ENCODE measurements at places on chromosomes 4 and X. TPM values are rescaled to one million over a fixed set of nuclear protein-coding genes. Genes with fewer than 3 reads are reported as not detected.

GRCh38 chr4:168498251-168498650 lies 1.4 kb downstream of the PALLD start:
- no peaks in the 10 kb centered on the region for H3K4me1 ChIP-seq
- DNase-seq: no peak
- peak overlapping the region; percentile 54 for H3K4me3 ChIP-seq
- H3K36me3 ChIP-seq: no peaks in the 10 kb centered on the region
- H3K27me3 ChIP-seq: no peaks in the 10 kb centered on the region

DNA sequence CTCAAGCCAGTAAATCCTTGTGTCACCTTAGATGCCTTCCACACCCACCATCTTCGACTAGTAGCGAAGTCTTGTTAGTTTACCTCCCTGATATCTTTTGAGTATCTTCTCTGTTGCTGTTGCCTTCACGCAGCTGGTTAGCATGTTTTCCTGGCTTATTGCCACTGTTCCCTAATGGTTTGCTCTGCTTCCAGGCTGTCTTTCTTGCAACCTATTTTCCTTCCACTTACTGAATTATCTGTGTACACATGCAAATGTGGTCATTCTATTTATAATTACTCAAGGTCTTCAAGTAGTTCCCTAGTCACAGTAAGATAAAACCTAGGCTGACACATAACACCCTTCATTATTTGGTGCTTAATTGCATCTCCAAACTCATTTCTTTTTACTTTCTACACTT lies 89.5 kb downstream of the UGT8 start:
- H3K36me3 ChIP-seq: no peaks in the 10 kb centered on the region
- no peaks in the 10 kb centered on the region for H3K27me3 ChIP-seq
- no peak overlapping the region for H3K4me3 ChIP-seq
- H3K4me1 ChIP-seq: no peaks in the 10 kb centered on the region

CCKAR gene
- total RNA-seq: not detected

ABLIM2 gene
- 5.7 TPM for total RNA-seq

DNA sequence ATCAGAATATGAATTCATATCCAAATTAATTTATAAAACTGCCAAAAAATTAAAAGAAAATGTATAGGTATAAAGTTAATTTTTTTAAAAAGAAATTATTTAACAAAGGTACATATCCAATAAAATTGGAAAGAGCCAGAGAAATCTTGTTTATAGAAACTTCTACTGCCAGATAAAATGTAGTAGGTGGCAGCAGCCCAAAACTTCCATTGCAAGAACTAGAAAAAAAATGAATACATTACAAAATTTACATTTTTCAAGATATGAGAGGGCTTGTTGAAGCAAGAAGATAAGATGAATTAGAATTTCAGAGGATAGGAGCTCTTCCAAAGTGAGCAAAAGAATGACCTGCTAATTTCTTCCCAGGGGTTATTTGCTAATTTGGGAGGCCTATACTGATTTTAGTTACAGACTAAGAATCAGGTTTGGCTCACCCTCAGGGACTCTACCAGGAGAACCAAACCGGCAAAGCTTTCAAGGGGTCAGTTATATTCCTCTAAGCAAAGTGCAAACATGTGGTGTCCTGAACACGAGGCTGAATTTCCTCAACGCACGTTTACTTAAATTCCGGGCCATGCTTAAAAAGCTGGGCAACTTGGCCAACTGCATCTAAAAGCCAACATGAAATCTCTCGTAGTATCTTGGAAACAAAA lies 17.5 kb downstream of the ANKRD50 start:
- no peak overlapping the region for H3K4me3 ChIP-seq
- H3K27me3 ChIP-seq: no peaks in the 10 kb centered on the region
- no peak for DNase-seq
- H3K4me1 ChIP-seq: no peaks in the 10 kb centered on the region
- no peak overlapping the region for H3K27ac ChIP-seq
- no peaks in the 10 kb centered on the region for H3K36me3 ChIP-seq

GC gene
- total RNA-seq: not detected

GRCh38 chr4:26719954-26720552 lies 136.2 kb downstream of the TBC1D19 start:
- no peaks in the 10 kb centered on the region for H3K27me3 ChIP-seq
- no peaks in the 10 kb centered on the region for H3K36me3 ChIP-seq
- no peak overlapping the region for H3K27ac ChIP-seq
- no peaks in the 10 kb centered on the region for H3K4me1 ChIP-seq
- no peak overlapping the region for H3K4me3 ChIP-seq

ASMT gene
- not detected for total RNA-seq

DNA sequence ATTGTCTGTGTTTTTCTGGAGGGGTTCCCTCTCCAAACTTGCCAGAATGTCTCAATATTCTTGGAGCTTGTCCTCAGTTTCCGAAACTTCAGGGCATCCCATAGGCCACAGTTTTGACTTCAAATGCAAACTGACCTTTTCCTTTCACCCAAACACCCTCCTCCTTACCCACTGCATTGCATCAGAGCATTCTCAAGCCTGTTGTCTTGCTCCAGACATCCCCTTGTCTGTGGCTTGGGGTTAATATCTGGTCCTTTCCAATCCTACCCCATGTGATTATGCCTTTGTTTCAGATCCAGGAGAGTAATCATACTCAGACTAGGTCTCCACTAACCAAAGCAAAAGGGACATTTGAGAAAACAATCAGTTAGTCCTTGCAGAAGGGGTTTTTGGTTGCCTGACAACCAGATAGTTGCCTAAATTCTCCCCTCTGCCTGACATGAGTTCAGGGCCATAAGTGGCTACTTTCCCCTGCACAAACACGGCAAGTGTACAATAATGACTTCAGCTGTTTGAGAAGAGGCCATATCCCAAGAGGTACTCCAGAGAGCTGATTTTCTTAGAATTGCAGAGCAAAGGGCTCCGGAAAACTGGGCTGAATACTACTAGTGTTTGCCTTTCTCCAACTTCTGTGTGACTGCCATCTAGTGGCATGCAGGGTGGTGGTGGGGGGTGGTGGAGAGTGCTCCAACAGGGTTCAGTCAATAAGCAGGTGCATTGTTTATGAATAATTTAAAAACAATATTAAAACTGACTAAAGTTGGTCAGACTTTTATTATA lies 130.2 kb downstream of the CHRDL1 start:
- no peak overlapping the region for H3K4me3 ChIP-seq
- no peaks in the 10 kb centered on the region for H3K4me1 ChIP-seq
- no peak overlapping the region for H3K27ac ChIP-seq
- no peaks in the 10 kb centered on the region for H3K27me3 ChIP-seq

IL3RA gene
- total RNA-seq: 2.4 TPM
